ENCODE measurements at places on chromosomes 6 and 20.
A peak's percentile ranks its signal among the peaks of the same experiment; 100 is the strongest.

- DNase-seq, result peak; percentile 85
Observed at GRCh38 chr6:139290787-139291311, 949 bp downstream of the TXLNB start.

DNA sequence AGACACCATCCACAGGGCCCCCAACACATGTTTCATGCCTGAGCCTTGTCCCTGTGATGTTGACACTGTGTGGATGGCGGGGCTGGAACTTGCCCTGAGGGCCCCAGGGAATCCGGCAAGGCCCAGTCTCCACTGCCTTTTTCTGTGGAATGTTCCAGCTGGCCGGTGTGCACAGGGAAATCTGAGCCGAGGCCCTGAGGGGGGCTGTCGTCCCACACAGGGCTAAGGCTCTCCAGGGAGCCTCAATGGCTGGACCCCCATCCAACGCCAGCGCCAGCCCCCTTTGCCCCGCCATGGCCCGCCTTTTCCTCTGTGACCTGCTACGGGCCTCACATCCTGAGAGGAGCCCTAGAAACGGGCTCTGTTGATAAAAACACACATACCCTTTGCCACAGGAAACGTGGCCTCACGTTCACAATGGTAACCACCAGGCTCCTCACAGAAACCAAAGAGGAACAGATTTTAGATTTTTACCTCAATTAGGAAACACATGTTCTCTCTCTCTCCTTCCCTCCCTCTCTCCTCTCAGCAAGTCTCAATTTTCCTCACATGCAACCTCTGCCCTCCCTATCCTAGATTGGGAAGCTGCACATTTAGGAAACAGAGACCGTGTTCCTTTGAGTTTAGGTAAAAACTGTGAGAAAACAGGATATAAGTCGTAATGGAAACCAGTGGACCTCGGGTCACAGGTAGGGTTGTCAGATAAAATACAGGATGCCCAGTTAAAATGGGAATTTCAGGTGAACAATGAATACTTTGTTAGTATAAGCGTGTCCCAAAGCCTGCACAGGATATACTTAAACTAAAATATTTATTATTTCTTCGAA lies 13.7 kb upstream of the ZNF831 start:
- DNase-seq, result no peak

DNA sequence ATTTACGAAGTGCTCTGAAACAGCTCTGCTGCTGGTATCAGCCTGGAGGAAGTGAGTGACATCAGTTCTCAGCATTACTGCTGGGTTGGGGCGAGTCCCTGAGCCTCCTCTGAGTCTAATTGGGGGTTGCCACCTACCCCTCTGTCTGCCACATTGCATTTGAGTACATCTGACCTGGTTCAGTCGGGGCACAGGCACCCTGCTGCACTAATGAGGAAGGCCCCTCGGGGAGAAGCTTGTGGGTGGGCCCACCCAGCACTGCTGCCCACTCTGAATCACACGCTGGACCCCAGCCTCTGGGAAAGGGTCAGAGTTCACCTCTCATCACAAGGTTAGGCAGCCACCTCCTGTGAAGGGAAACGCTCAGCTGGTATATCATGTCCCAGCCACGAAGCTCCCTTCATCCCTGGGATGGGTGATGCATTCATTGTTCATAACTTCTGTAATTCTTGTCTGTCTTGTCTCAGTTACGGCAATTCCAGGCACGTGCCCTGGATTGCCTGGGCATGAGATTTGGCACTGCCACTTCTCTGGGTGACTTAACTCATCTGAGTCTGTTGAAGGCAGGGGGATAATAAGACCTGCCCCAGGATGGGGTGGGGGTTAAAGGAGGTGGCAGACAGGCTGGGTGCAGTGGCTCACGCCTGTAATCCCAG lies 13.3 kb downstream of the DNMT3B start:
- no peak for DNase-seq

- DNase-seq, result peak; percentile 92
Observed at GRCh38 chr20:38109591-38110524, 55.2 kb downstream of the TGM2 start.

DNA sequence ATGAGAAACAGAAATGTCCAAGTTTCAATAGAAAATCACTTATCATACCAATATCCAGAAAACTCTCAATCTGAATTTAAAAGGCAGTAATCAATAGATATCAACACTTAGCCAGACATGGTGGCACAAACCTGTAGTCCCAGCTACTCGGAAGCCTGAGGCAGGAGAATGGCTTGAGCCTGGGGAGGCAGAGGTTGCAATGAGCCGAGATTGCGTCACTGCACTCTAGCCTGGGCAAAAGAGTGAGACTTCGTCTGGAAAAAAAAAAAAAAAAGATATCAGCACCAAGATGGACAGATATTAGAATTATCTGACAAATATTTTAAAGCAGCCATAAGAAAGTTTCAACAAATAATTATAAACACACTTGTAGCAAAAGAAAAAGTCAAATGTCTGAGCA lies 47.0 kb downstream of the TCP11 start:
- DNase-seq, result no peak

GRCh38 chr20:834151-834746 lies 734 bp downstream of the FAM110A start:
- no peak for DNase-seq

All from inflammatory macrophage treated with lipopolysaccharide for 1 hour (primary cell).